Activated CD4-positive, alpha-beta T cell treated with anti-CD3 and anti-CD28 coated beads, Interleukin-10, Interleukin-2, amounts not matched to agents 100 ng/mL and 50 ng/mL, durations not matched to agents 16 hours and 8 hours (primary cell): ENCODE measurements at places on chromosomes 4 and X.

DNA sequence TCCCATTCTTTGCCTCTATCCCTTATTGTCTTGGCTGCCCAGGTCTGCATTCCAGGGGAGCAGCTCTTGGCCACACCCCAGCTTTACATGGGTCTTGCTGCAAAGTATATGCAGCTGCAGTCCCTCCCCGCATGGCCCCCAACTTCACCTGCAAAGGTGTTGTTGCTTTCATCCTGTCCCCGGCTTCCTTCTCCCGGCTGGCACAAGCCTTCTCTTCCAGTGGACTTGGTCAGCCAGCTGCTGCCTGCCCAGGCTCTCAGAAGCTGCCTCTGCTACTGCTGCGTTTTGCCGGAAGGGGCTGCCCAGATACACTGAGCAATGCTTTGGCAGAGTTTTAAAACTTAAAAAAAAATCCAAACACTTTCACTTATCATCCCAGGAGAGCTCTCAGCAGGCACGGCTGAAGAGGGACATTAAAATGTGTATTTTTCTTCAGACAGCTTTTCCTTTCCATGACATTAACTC, 121.2 kb upstream of the PDLIM3 start:
- no peak for DNase-seq

DNA sequence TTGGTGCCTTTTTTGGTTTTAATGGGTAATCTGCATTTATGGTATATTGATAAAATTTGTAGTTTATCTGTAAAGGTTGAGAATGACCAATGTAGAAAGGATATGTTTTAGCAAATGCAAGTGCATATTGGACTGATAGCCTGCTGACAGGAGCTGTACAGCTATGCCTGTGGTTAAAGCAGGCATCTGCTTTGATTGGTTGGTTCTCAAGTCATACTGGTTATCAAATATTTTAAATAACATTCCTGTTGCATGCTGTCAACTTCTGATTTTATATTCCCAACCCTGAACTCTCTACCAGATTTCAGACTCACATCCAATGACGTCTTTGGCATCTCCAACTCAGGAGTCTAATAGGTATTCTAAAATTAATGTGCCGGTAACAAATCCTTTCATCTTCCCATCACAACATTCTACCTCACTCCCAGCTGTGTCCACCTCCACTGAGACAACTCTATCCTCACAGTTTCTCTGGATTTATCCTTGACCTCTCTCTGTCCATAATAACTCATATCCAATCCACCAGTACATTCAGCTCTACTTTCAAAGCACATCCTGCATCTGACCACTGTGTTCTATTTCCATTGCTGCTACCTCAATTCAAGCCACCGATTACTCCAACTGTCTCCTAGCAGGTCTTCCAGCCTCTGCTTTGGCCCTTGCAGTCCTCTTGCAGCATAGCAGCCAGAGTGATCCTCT, 125.7 kb downstream of the CAMK2D start:
- DNase-seq = no peak

- DNase-seq = no peak
Measured at GRCh38 chr4:123939621-123940020, 543.0 kb downstream of the SPRY1 start.

DNA sequence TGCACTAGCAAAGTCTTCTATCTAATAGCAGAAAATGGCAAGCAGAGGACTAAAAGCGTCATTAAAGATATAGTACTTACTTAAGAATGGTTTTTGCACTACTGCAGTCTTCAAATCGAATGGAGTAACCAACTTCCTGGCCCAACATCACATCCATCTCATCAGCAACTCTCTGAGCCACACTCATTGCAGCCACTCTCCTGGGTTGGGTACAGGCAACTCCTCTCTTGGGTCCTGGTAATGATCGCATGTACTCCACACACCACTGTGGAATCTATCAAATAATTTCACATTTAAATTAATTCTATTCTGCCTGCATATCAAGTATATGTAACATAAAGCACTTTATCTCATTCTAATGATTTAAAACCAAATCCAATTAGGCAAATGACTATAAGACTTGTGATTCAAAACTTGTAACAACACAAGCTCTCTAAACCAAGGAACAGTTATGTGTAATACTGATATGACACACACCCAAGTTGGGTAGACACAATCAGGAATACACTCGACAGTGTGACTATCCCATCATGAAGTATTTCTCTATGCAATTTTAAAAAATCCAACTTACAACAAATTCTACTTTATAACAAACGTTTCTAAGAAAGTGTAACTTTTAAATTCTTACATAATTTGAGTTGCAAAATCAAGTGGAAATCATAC, 13.6 kb downstream of the DHX15 start:
- DNase-seq = peak; percentile 35

GRCh38 chr4:140395668-140396067, 22.2 kb downstream of the SCOC start:
- DNase-seq = no peak

DNA sequence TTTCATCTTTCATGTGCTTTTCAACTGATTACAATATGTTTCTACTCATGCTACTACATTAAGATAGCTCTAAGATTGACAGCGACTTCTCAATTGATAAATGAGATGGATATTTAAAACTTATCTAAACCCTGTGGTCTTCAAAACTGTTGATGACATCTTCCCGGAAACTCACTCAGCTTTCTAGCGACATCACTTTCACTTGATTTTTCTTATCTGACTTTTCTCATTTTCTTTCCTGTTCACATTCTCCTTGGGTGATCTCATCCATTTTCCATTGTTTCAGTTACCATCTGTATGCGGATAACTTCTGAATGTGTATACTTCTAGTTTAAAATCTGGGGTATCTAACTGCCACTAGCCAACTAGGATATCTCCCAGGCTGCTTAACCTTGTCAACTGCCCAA, 3.1 kb downstream of the POLR2B start:
- peak; percentile 38 for DNase-seq

- DNase-seq = no peak
Measured at GRCh38 chr4:134382478-134383227, 181.1 kb upstream of the PABPC4L start.

DNA sequence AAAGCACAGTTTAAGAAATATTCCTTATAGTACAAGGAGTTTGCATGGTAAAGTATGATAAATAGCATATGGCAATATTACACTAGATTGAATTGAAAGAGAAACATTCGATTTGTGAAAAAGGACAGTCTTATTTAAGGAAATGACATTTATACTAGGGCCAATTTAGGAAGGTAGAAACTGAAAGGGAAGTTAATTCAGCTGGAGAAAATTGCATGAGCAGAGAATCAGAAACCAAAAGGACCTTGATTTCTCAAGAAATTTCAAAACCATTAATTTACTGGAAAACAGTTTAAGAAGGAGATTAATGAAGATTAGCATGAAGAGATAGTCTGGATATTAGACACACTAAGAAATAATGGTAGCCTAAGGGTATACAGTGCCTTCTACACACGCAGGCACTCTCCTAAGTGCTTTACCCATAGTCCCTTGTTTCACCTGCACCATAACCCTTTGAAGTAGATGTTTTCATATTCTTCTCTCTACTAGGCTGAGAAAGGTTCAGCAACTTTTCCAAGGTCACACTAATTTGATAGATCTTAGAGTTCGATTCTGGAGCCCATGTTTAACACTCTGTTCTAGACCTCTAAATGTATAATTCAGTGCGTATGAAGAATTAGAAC, 259.1 kb upstream of the SLIT2 start:
- DNase-seq = no peak

- peak; percentile 53 for DNase-seq
Measured at GRCh38 chrX:11908371-11908770, 150.3 kb downstream of the MSL3 start.

GRCh38 chr4:16271411-16271810, 45.1 kb upstream of the TAPT1 start:
- no peak for DNase-seq

- no peak for DNase-seq
Measured at GRCh38 chr4:1576961-1577821, 106.9 kb downstream of the FAM53A start.

DNA sequence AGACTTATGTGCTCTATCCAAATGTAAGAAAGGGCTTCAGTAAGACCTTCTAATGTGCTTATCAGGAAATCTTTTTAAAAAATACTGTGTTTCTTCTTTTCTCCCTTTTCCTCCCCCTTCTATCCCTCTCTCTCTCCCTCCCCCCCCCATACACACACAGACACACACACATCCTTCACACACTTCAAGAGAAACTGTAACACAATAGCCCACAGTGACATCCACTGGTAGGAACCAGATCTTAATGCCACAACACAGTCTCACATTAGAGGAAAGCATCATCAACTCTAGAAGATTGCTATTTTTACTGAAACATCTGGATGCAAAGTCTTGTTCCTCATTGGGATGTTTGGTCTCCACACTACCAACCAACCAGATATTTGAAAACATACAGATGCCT, 4.6 kb downstream of the PCDH19 start:
- no peak for DNase-seq

DNA sequence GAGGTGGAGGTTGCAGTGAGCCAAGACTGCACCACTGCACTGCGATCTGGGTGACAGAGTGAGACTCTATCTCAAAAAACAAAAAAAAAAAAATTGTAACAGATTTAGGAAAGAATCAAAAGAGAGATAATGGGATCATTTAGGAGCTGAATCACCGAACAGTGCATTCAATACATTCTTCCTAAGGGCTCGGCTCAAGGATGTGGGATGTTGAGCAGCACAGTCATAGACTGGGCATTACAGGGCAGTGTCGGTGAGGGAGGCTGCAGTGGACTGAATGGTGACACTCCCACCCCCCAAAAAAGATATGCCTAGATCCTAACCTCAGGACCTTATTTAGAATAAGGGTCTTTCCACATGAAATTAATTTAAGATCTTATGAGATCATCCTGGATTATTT, 70.0 kb downstream of the EVC2 start:
- DNase-seq = no peak

DNA sequence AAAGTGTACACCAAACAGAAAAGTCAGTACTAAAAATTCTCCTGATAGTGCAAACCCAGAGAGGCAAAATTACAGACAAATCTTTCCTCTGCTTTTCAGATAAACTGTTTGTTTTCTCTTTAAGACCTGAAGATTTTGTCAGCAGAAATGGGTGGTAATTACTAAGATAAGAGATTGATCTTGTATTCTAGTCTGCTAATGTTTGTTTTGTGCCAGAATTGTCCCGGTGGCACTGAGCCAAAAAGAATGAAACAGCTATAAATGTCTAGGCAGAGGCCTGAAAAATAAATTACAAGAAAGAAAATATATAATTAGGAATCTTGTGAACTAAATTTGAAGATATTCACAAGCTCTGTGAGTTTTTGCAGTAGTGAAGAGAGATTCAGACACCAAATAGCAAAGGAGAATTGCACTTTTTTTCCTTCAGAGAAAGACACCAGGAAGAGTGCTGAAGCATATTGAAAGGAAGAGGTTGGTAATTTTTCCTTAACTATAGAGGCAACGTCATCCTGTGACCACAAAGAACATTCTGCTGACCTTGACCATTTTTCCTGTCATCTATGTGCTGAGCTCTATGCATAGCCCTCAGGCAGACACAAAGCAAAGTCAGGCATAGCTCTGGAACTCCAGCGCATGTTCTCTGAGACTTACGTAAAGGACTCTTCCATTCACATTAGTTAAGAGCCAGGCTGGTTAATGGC, 314.5 kb upstream of the RASGEF1B start:
- DNase-seq = peak; percentile 46

DNA sequence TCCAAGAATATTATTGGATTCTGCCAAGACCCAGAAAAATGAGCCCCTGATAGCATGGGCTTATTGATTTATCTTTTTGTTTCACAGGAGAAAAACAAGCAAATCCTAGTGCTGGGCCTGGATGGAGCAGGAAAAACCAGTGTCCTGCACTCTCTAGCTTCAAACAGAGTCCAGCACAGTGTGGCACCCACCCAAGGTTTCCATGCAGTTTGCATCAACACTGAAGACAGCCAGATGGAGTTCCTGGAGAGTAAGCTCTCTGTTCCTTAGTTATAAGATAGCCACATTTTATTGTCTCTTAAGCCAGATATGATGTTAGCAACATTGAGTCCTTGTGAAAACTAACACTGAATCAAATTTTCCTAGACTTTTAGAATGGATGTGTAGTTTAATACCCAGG, 5.5 kb downstream of the ARL9 start:
- DNase-seq = no peak

DNA sequence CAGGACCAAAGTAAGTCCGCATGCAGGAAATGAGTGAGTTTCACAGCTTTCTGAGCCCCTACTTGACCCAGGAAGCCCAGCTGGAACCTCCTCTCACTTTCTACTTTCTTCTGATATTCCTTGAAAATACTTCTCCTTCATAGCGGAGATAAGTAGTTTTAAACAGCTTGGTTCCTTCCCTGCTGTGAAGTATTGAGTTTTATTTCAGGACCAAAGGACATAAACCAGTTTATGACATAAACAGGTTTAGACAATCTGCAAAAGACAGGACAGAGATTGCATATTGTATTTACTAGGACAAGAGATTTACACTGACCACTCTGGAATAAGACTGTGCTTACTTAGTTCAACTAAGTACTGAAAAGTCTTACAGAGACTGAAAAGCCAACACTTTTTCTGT, 54.8 kb downstream of the PAGE2 start:
- no peak for DNase-seq

- no peak for DNase-seq
Measured at GRCh38 chrX:106935175-106935574, 15.0 kb downstream of the CLDN2 start.

- no peak for DNase-seq
Measured at GRCh38 chr4:175421506-175421905, 390.6 kb downstream of the GPM6A start.

- DNase-seq = no peak
Measured at GRCh38 chr4:169135776-169136175, 125.7 kb upstream of the CBR4 start.

DNA sequence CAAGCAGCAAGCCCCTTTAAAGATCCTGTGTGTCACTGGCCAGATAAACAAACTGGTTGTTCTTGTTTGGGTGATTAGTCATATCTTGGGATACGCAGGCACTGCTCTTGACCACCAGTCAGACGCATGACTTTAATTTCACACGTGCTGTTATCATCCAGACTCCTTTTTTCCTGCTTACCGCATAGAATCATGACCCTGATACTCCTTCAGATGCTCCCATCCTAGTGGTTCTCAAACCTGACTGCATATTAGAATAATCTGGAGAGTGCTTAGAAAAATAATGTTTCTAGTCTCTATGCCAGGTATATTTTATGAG, 78.8 kb downstream of the CLDN22 start:
- DNase-seq = no peak

- peak; percentile 42 for DNase-seq
Measured at GRCh38 chrX:48021026-48021900, 14.5 kb downstream of the SPACA5 start.

DNA sequence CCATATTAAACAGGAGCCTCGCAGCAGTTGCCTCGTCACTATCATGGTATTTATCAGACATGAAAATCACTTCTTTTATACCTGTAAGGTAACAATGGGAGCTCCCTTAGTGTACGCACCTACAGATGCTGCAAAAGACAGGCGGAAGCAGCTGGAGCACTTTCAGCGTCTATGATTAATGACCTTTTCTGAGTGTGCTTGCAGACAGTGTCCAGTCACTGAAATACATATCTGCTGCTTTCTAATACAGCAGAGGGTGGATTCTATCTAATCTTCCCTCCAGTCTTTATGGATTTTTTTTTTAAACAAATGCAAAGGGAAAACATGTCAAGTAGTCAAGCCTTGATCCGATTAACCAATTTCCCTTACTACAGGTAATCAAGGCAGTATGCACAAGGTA, 24.1 kb downstream of the DCTD start:
- DNase-seq = no peak

GRCh38 chr4:176709417-176709816, 83.3 kb downstream of the VEGFC start:
- DNase-seq = no peak
